Activated CD8-positive, alpha-beta memory T cell treated with anti-CD3 and anti-CD28 coated beads, Interleukin-2, amount 10 ng/mL, durations not matched to agents 7 days and 5 days (primary cell): ENCODE measurements at places on chromosomes 11 and 22.

DNA sequence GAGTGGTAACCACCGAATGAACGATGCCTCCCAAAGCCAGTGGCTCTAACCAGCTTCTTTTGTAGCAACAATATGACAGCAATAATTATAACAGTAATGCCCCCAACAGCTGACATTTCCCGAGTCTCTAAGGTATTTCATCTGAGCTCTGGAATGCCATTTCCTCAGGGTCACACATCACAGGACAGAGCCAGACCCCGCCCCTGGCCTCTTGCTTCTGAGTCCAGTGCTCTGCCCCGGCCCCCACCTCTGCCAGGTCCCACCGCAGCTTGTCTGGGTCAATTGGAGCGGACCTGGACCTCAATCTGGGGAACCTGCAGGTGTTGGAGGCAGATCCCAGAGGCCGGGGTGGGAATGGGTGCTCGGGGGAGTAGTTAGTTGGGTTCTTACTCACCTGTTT is 63.8 kb downstream of the IGLL1 start:
- no peak for DNase-seq

- no peak for DNase-seq
These were observed 1.3 kb upstream of the CD82 start for GRCh38 chr11:44564166-44564565.

- DNase-seq = no peak
These were observed 766.4 kb upstream of the LUZP2 start for GRCh38 chr11:23730307-23730998.

GRCh38 chr11:75475767-75476650 is 43.0 kb upstream of the KLHL35 start:
- peak; percentile 88 for DNase-seq

GRCh38 chr22:32469799-32470212 is 4.8 kb upstream of the FBXO7 start:
- DNase-seq = no peak

- no peak for DNase-seq
These were observed 2.1 kb upstream of the RBM4 start for GRCh38 chr11:66636411-66636810.

GRCh38 chr11:115197433-115197832 is 306.8 kb downstream of the CADM1 start:
- no peak for DNase-seq

GRCh38 chr11:27403195-27403594 is 40.2 kb upstream of the CCDC34 start:
- no peak for DNase-seq
